SHP77 (cell line): ENCODE measurements at places on chromosomes 6 and 20.

- DNase-seq = no peak
Observed at GRCh38 chr20:47126709-47127108, 229.8 kb downstream of the ZMYND8 start.

- DNase-seq = no peak
Observed at GRCh38 chr6:111523484-111524167, 40.6 kb upstream of the REV3L start.

DNA sequence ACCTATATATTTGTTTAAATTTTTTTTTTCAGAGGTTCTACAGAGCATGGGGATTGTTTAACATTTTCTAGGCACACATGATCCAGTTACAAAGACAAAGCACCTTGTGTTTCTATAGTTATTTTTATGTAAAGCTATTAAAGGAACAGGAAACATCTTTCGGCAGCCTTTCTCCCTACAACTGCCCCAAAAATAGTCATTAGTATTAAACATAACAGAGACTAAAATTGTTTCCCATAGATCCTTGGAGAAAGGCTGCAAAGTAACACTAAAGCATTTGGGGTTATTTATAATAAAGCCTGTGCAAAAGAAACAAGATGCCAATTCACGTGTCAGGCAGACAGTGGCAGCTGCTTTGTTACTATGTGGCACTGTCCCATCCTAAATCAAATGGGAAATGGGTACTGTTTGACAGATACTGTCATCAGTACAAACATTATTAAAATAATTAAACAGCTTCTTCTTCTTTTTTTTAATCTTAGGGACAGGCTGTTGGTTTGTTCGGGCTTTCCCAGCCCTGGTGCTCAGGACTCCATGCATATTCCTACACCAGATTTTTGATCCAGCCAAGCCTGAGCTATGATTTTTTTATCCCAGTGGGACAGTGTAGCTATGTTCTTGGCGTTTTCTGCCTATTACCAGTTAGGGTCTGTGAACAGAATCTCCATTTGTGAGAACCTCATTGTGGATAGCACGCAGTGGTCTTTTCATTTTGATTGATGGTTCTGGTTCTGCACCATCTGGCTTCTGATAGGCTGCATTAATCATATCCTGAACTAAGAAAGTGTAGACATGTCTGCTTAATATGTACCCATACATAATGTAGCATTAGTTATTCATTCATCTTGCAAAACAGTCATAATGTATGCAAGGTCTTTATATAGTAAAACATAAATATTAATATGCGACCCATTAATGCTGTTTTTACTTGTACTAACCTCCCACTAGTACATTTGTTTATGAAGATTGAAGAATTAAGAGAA, 460.4 kb upstream of the SOX4 start:
- DNase-seq = peak; percentile 17

GRCh38 chr20:35883778-35884540, 70.3 kb downstream of the SCAND1 start:
- peak; percentile 49 for DNase-seq

GRCh38 chr20:16821211-16822089, 73.3 kb downstream of the OTOR start:
- DNase-seq = peak; percentile 54

DNA sequence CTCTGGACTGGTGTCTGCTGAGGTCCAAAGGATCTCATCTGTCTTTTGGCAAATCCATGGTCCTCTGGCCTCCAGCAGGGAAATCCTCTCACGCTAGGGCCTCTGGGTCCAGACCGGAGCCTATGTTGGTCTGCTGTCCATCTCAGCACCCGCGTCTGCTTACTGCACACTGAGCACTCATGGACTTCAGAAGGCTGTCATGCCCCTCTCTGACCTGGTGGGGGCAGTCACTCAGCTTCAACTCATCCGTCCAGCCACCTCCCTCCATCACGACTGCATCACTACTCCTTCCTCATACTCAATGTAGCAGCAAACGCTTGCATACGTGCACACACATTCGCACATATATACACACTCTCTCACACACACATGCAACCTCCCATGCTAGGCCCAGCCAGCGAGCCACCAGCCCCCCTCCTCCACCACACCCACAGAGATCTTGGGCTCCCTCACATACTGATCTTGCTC, 33.3 kb downstream of the GABRR2 start:
- DNase-seq = no peak

DNA sequence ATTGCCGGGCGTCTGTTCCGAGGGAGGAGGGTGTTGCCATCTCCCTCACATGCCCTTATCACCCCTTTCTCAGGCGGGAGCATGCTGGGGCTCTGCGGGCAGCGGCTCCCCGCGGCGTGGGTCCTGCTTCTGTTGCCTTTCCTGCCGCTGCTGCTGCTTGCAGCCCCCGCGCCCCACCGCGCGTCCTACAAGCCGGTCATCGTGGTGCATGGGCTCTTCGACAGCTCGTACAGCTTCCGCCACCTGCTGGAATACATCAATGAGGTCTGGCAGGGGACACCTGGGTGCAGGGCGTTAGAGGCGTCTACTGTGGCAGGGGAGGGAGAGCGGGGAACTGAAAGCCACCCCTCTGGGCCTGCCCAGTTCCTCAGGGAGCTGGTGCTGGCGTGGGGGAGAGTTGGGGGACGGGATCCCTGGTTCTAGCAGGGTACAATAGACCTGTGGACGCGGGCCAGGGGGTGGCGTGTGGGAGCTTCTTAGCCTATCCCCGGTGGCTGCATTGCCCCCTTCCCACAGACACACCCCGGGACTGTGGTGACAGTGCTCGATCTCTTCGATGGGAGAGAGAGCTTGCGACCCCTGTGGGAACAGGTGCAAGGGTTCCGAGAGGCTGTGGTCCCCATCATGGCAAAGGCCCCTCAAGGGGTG, 697 bp downstream of the PPT2 start:
- DNase-seq = peak; percentile 68

DNA sequence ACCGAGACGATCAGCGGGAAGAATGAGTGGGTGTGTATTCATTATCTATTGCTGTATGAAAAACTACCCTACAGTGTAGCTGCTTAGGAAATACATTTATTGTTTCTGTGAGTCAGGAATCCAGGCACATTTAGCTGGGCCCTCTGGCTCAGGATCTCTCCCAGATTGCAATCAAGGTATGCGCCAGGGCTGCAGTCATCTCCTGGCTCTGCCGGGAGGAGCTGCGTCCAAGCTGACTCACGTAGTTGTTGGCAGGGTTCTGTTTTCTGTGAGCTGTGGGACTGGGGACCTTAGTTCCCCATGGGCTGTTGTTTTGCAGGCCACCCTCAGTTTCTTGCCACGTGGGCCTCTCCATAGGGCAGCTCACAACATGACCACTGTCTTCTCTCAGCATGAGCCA, 68.2 kb upstream of the FUCA2 start:
- no peak for DNase-seq

GRCh38 chr6:166543603-166544295, 42.7 kb downstream of the RAMACL start:
- DNase-seq = no peak

- no peak for DNase-seq
Observed at GRCh38 chr6:71211799-71212198, 76.8 kb upstream of the OGFRL1 start.

DNA sequence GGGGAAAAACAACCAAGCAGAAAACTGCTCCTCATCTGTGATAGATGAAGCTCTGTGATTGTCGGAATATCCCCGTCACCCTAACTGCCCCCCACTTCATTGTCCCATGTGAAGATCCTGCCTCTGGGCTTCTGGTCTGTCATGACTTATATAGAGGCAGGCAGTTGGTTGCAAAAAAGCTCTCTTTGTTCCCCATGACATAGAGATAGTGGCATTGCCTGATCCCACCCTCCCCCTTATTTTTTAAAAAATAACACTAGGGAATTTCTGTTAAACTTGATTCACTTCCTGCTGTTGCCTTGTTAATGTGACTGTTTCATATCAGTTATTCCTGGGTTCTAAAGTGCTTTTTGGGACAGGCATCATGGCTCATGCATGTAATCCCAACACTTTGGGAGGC, 203.1 kb downstream of the JARID2 start:
- DNase-seq = no peak

- DNase-seq = no peak
Observed at GRCh38 chr20:23212011-23212410, 125.9 kb upstream of the CD93 start.

- no peak for DNase-seq
Observed at GRCh38 chr20:33252460-33252859, 16.7 kb downstream of the BPIFA1 start.

GRCh38 chr6:24340998-24341938, 16.6 kb downstream of the DCDC2 start:
- no peak for DNase-seq

- no peak for DNase-seq
Observed at GRCh38 chr6:33193619-33194018, 1.4 kb upstream of the COL11A2 start.

DNA sequence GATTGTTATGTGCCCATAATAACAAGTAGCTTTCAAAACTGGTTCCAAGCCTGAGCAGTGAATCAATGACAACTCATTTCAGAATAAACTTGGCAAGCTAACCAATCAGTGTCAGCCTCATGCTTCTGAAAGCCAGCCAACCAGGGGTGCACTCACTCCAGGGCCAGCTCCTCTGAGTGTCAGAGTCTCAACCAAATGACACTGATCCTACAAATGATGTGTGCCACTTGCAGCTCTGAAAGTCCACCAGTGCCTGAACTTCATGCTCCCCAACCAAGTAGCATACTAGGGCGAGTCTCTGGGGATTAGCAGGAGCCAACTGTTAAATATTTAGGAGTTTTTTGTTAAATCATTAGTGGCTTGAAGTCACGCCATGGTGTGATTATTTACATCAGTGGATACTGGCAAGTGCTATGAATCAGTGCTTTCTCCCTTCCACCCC, 4.5 kb downstream of the IYD start:
- no peak for DNase-seq

GRCh38 chr6:158024566-158025297, 43.1 kb downstream of the SYNJ2 start:
- no peak for DNase-seq

GRCh38 chr6:74603322-74604076, 602.4 kb downstream of the COL12A1 start:
- no peak for DNase-seq

DNA sequence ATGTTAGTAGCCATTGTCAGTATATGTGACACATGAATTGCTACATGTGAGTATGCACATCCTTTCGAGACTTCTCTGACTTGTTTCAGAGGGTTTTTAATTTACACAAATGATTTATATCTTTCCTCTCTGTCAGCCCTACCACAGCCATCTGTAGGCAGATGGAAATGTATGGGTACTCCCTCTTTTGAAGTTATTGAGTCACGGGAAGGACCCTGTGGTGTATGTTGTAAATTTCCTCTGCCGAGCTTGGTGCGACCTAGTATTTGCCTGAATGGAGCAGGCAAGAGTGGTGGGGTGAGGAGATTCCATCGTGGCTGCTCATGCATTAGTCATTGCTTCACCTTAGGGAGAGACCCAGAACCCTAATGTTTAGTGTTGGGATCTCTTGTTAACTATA, 171.9 kb downstream of the JARID2 start:
- DNase-seq = no peak

DNA sequence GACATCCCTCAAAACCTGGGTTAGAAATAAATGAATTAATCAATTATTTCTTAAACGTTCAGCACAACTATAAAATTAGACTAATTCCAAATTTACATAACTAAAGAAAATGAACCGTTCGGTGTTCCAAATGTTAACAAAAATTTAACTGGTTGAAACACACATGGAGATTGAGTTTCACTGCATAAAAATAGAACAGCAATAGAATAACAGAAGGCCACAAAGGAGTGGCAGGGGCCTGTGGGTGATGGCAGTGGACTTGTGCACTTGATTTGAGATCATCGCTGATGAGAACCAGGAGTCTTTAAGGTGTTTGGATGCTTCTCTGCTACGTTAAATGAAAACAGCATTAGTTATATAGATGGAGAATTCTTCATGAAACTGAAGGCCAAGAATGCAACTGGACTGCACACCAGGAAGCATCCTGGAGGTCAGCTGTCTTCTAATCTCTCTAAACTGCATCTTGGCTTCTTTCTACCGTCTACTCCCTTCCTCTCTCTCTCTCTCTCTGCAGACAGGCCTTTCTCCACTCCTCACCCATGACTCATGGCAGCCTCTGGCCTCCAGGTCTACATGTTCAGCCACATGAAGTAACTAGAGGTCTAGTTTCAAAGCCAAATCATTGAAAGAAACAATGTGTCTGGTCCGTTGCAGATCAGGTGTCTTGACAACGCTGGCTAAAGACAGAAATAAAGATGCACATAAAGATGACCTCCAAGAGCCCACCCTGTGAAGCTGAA, 111.3 kb downstream of the SIM1 start:
- DNase-seq = no peak

DNA sequence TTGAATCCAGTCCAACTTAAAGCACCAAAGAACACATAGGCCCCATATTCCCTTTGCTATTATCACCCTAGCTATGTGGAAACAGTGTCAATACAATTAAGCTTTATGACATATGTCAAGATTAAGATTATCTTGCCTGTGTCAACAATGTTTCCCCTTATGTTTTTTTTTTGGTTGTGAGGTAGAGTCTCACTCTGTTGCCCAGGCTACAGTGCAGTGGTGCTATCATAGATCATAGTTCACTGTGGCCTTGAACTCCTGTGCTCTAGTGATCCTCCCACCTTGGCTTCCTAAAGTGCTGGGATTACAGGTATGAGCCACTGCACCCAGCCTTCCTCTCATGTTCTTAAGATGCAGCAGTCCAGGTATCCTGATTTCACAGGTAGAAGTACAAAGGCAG, 17.8 kb downstream of the AFG1L start:
- no peak for DNase-seq

DNA sequence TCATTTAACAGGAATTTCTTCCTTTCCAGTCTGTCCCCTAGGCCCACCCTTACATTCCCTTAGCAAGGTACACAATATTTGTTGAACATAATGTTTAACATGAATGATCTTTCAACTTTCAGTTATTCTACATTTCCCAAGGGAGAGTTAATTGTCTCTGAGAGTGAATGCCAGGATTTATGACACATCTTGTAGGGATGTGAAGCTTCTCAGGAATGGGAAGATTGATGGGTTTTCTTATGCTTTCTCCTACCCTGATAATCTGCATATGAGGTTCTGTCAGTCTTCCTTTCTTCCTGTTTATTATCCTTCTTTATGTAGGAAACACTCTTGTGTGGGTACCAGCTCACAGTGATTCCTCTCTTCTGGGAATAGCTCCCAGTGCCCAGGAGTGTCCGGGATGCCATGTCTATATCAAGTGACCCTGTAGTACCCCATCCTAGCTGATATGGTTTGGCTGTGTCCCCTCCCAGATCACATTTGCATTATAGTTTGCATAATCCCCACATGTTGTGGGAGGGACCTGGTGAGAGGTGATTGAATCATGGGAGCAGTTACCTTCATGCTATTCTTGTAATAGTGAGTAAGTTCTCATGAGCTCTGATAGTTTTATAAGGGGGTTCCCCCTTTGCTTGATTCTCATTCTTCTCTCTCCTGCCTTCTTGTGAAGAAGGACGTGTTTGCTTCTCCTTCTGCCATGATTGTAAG, 7.1 kb upstream of the FYN start:
- DNase-seq = no peak
